ENCODE measurements at places on chromosomes 7 and 10.

GRCh38 chr7:5296015-5296610 lies 13.4 kb downstream of the SLC29A4 start:
- DNase-seq = no peak

- no peak for DNase-seq
Observed at GRCh38 chr7:103346396-103346795, 1.0 kb upstream of the PSMC2 start.

DNA sequence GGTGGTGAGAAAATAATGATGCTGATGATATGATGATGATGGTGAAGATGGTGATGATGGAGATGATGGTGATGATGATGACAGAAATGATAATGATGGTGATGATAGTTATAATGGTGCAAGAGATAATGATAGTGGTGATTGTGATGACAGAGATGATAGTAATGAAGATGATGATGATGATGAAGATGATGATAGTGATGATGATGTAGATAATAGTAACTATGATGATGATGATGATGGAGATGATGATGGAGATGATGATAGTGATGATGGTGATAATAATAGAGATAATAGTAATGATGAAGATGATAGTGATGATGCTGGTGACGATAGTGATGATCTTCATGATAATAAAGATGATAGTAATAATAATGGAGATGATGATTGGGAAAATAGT lies 22.2 kb downstream of the ABCA13 start:
- no peak for DNase-seq

GRCh38 chr10:5776881-5777197 lies 36.4 kb downstream of the GDI2 start:
- no peak for DNase-seq

DNA sequence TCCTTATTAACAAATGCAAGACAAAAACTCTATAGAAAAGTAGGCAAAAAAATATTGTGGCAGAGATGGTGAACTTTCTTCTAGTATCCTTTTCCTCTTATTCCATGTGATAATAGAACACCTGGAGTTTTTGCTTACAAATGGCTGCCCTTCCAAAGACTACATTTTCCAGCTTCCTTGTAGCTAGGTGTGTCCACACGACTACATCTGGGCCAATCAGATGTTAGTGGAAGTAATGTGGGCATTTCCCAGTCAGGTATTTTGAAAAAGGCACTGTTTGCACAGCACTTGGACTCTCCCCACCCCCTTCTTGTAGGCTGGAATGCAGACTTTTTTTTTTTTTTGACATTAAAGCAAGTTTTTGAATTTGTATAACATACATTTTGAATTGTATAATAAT lies 105.5 kb upstream of the TBX20 start:
- DNase-seq = no peak

DNA sequence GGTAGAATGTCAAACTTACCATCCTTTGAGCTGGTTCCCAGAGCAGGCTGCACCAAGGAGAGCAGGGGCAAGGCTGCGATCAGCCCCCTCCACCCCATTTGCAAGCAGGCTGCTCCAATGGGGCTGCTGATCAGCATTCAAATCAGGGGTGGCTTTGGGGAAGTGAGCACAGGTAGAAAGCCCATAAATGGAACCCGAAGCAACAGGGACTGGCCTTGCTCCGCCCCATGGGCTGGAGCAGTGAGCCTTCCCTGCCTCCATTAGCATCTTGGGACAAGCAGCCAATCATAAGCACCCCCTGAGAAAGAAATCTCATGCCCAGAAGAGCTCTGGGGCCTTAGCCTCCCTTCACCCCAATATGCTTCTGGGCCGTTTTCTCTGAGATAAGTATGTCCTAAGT lies 4.0 kb upstream of the PKD1L1 start:
- DNase-seq = no peak

DNA sequence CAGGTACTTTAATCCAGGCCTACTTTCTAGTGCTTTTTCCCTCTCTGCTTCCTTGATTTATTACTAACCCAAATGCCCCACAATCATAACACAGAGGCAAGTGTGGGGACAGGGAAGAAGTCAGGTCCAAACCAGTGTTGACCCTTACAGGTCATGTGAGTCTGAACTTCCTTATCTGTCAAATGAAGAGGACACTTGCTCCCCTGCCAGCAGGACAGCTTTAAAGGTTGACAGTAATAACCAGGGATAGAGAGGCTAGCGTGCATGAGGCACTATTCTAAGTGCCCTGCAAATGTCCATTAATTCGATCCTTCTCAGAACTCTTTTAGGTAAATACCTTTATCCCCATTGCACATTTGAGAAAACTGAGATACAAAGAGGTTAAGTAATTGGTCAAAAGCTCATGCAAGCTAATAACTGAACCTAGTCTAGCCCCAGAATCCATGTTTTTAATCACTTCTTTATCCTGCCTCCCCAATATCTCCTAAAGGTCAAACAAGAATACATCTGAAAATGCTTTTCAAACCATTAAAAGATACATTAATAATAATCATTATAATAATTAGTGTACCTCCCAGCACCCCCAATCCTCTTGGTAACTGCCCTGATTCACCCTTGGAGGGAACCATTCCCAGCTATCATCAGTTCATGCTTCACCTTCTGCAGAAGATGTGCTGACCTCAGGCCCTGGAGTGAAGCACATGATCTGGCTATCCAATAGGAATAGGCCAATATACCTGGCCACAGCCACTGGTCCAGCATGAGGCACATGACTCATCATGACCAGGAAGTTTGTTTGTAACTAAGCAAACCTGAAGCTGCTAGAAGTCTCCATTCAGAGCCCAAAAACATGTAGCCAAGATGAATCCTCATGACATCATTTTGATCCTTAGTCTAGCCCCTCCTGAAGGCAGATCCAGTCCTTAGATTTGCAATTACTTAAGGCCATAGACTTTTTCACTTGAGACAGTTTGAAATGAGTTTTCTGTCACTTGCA lies 40.7 kb downstream of the SGMS1 start:
- DNase-seq = no peak

GRCh38 chr7:1176891-1177373 lies 16.9 kb upstream of the ZFAND2A start:
- DNase-seq = peak; percentile 77

GRCh38 chr7:103702454-103702853 lies 256.4 kb upstream of the SLC26A5 start:
- no peak for DNase-seq

DNA sequence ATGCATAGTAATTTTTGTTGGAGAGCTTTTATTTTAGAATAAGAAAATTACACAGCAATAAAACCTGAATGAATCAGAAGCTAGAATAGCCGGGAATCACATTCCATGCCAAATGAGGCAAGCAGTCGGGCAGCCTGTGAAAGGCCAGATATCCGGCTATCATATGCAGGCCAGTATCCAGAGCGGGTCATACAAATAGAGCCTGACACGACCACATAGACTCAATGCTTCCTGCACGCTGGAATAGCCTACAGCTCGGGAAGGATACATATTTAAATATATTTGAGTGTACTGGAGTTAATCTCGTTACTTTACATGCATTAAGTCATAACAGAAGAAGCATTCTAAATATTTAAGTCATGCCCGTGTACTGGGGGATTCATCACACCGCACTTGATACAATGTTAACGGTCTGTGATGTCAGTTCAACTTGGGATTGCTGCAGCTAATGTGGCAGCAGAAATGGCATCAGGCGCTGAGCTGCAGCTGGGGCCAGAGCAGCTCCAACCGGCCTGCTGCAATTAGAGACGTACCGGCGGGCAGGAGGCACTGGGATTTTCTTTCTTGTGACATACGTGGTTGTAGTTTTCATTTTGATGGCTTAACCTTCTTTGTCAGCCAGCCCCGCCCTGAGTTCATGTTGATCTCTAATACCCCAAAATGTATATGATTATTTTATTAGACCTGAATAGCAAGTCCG lies 112.0 kb downstream of the EBF3 start:
- no peak for DNase-seq

- DNase-seq = no peak
Observed at GRCh38 chr7:24788961-24789576, 31.8 kb upstream of the GSDME start.

DNA sequence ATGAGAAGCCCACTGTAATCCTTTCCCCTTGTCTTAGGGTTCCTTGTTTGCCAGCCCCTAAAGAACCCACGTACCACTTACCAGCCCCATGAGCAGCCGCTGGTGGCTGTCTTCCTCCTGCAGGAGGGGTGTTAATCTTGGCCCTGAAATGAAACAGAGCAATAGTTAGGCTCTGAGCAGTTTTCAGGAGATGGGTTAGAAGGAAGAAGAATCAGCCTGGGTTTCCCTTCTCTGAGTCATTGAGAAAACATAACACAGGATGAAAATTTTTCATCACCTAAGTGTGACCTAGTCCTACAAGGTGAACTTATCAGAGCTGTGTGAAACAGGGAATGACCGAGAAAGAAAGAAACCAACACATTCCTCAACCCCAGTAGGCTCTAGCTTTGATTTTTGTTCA lies 90.0 kb downstream of the GSAP start:
- DNase-seq = no peak

GRCh38 chr10:53006663-53007526 lies 234.3 kb upstream of the MBL2 start:
- no peak for DNase-seq

DNA sequence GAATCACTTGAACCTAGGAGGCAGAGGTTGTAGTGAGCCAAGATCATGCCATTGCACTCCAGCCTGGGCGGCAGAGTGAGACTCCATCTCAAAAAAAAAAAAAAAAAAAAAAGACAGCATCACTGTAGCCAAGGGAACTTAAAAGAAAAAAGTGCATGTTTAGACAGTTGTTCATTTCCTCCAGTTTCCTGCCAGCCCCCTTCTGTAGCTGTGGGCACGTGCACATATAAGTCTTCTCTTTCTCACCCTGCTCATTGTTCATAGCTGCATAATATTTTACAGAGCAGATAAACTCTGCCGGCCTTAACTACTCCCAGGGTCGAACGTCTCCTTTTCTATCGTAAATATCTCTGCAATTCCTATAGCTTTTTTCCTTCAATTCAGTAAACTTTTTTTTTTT lies 132.6 kb downstream of the LHPP start:
- no peak for DNase-seq

GRCh38 chr10:78892338-78893176 lies 176.2 kb upstream of the ZMIZ1 start:
- DNase-seq = no peak

GRCh38 chr7:140230861-140231770 lies 54.3 kb upstream of the KDM7A start:
- DNase-seq = peak; percentile 29

- no peak for DNase-seq
Observed at GRCh38 chr7:2956526-2957368, 86.9 kb downstream of the CARD11 start.

- no peak for DNase-seq
Observed at GRCh38 chr10:47405857-47406547, 21.9 kb upstream of the ZNF488 start.

DNA sequence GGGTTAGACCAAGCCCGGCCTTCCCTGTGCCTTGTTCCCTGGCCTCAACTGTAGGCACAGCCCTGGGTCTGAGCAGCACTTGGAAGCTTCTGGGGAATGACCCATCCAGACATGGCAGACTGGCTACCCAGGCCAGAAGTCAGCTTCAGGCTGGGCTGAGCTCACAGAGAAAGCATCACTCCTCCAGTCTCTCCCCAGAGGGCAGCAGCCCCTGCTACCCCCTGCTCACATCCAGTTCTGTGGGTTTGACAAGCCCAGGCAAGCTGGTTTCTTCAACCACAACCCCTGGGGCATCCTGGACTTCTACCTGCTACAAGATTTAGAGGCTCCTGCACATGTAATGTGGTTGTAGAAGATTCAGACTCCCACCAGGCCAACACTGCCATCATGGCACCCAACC lies 9.0 kb downstream of the C10orf71 start:
- no peak for DNase-seq

DNA sequence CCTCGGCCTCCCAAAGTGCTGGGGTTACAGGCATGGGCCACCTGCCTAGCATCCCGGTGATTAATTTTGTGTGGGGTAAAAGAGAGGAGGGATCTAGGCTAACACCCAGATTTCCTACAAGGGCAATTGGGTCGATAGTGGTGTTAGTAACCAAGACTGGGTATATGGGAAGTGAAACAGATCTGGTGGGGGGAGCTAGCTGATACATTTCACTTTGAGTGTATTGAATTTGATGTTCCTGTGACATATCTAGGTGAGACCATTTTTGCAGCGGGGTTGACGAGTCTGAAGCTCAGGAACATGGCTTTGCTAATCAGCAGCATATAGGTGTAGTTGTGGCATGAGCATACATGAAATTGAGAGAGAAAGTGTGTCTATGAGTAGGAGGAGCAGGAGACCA lies 12.0 kb downstream of the CLCN1 start:
- DNase-seq = no peak

DNA sequence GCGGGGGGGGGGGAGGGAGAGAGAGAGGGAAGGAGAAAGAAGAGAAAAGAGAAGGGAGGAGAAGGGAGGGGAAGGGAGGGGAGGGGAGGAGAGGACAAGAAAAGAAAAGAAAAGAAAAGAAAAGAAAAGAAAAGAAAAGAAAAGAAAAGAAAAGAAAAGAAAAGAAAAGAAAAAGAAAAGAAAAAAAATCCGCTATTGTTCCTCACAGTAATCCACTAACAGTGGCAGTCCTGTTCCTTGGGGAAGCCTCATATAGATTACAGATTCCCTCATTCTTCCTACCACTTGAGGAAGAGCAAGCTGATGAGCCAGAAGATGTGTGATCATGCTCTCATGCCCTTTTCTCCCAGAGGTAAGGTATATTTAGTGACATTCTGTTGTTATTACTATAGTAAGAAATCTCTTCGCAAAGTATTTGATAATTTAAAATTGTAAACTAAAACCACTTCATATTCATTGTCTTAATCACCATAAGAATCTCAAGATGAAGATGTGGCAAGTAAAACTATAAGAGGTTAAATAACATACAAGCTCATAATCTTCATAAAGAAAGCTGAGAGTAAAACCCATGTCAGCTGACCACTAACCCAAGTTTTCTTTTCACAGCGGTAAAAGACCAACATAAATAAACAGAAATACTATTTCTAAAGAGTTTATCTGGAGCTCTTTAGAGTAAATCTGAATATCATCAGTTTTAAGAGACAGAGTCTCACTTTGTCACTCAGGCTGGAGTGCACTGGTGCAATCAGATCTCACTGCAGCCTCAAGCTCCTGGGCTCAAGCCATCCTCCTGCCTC lies 128.1 kb downstream of the JMJD1C start:
- no peak for DNase-seq

DNA sequence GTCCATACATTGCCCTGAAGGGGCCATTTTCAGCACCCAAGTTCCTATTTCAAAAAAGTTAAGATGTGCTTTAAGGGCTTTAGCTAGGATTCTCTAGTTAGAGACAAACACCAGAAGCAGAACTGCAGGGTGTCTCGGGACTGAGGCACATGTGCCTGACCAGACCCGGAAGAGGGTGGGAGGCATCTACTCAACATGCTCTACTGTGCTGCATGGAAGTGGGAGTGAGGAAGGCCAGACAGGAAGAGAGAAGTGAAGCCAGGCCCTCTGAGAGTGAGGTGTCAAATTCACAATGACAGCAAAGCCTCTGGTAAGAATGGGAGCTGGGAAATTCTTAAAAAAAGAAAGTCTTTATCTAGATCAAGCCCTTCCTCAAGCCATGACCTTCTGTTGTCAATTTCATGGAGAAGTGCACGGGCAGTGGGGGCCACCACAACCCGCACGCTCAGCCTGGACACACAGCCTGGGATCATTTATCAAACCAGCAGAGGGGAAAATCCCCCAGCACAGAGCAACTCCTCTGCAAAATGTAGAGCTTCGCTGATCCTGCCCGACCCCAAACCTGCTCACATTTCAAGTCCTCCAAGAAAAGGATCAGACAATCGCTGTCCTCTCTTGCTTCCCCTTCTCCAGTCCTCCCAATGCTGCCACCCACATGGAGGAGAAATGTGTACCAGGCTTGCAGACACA lies 38.7 kb downstream of the PLXNA4 start:
- no peak for DNase-seq

GRCh38 chr10:45514291-45515270 lies 140.6 kb downstream of the ALOX5 start:
- no peak for DNase-seq
